Bronchial epithelial cell (primary cell): ENCODE measurements at places on chromosomes 5 and 9. TPM values are rescaled to one million over a fixed set of nuclear protein-coding genes. Genes with fewer than 3 reads are reported as not detected.

Gene GRAMD2B
- total RNA-seq: 9.2 and 12.0 TPM in 2 replicates

Gene PCSK1
- total RNA-seq: under 0.01 TPM in 1 of 2 replicates, not detected in the other

Gene CARTPT
- not detected in 2 replicates for total RNA-seq

- DNase-seq: peak; percentile 33
Observed at GRCh38 chr9:35859310-35859989, 10.8 kb downstream of the OR13J1 start.

Gene HK3
- under 0.01 TPM in 1 of 2 replicates, not detected in the other for total RNA-seq

DNA sequence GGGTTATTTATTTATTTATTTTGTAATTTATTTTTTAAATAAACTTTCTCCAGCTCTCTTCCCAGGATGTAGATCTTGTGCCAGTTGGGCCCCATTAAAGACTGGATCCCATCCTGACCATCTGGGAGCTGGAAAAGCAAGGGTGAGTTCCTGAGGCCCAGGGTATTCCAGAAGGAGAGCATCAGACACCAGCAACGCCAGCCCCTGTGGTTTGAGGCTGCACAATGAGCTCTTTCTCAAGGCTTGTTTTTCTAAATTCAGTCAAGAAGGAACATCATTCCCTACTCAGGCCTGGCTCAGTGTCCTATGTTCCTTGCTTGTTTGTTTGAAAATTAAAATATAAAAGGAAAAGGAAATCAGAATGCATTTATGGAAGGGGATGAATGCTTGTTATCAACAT, 313.3 kb downstream of the EBF1 start:
- no peak for DNase-seq

- DNase-seq: no peak
Observed at GRCh38 chr5:167908606-167909005, 382.8 kb upstream of the WWC1 start.

DNA sequence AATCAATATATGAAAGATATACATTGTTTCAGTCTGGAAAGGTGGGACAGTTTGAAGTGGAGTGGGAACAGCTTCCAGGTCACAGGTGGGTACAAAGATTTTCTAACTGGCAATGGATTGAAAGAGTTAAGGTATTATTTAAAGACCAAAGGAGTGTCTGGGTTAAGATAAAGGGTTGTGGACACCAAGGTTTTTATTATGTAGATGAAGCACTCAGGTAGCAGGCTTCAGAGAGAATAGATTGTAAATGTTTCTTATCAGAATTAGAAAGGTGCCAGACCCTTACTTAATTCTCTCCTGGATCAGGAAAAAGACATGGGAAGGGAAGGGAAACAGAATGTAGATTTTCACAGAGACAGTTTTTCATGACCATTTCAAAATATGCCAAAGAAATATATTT, 1174.8 kb downstream of the MAT2B start:
- DNase-seq: no peak

- DNase-seq: no peak
Observed at GRCh38 chr9:21996858-21997257, 2.3 kb downstream of the CDKN2B-AS1 start.

- no peak for DNase-seq
Observed at GRCh38 chr9:88605512-88606362, 70.8 kb downstream of the NXNL2 start.

Gene PCDHB4
- total RNA-seq: 0.13 TPM in 1 of 2 replicates, not detected in the other

DNA sequence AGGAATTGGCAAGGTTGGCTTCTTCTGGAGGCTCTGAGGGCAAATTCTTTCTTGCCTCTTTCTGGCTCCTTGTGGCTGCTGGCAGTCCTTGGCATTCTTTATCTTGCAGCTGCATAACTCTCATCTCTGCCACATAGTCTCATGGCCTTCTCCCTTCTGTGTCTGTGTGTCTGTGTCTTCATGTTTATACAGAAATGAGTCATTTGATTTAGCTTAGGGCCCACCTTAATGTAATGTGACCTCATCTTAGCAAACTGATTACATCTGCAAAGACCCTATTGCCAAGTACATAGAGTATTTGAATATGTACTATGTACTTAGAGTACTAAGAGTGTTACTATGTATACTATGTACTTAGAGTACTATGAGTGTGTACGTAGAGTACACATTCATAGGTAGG, 122.5 kb downstream of the RFK start:
- peak; percentile 27 for DNase-seq

GRCh38 chr5:136296846-136297245, 68.5 kb downstream of the TRPC7 start:
- no peak for DNase-seq

DNA sequence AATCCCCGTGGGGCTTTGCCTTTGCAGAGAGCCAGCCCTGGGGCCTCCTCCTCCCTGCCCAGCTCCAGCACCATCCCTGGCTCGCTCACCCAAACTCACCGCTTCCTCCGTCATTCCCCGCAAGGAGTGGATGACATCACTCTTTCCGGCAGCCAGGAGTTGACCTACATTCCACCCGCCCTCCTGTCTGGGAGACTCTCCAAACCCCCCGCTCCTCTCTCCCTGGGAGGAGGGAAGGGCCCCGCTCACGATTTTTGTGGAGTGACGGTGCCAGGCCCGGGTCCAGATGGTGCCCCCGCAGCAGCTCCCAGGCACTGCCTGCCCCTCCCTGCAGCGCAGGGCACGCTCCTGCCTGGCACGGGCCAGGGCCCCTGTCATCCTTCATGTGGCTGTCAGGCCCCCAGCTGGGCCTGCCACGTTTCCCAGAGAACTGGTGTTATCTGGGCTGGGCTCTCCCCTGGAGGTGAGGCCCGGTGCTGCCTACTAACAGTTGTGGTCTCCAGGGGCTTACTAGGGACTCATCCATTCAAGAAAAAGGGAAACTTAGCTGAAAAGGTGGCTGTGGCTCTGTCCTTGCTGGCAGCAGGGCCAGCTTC, 52.3 kb downstream of the NTNG2 start:
- DNase-seq: peak; percentile 83

- DNase-seq: no peak
Observed at GRCh38 chr9:118268046-118268445, 563.8 kb downstream of the TLR4 start.

DNA sequence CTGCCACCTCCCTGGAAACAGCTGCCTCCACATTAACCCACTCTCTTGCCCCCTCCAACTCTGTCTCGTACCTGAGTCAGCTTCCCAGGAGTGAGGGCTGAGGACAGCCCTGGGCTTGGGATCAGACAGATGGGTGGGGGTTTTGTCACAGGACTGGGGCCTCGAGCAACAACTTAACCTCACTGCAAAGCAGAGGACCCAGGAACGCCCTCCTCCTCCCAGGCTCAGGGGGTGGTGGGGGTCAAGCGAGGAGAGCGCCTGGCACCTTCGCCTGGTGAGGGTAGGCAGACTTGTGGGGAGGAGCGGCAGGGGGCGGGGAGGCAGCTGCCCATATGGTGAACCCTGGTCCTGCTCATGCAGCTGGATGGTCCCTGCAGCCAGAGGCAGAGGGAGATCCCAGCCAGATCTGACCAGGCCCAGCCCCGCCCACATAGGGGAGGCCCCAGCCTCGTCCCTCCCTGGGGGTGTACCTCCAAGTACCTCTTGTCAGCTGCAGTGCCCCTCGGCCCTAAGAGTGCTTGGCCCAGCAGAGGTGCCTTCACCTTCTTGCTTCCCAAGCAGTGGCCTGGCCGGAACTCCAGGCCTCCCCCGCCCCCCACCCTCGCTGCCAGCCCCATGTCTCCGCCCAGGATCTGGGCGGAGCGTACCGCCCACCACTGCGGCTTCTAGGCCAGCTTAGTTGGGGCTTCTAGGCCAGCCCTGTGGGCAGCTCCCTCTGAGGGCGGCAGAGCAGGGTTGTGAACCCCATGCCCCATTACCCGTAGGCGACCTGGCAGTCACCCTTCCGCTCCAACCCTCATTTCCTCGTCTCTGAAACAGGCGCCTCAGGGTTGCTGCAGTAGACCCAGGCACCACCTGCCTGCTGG, at the start of gene SARDH:
Gene SARDH, minus strand, starts transcription at position 579 of the 866 bp plus-strand sequence. CDS start 4,179 bp downstream, outside the sequence.
- DNase-seq: no peak

Gene GALNT12
- 1.0 and 2.6 TPM in 2 replicates for total RNA-seq

Gene IRX2
- 11.3 and 14.0 TPM in 2 replicates for total RNA-seq

- no peak for DNase-seq
Observed at GRCh38 chr5:56164376-56164775, 68.8 kb downstream of the ANKRD55 start.

Gene GPRIN1
- total RNA-seq: 1.6 and 2.8 TPM in 2 replicates

DNA sequence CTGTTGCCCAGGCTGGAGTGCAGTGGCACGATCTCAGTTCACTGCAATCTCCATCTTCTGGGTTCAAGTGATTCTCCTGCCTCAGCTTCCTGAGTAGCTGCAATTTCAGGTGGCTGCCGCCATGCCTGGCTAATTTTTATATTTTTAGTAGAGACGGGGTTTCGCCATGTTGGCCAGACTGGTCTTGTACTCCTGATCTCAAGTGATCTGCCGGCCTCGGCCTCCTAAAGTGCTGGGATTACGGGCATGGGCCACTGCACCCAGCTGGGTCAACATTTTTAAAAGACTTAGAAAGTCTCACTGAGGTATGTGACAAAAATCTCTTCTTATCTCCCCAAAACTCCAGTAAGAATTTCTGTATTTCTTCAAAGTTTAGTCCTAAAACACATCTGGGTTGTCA, 211.6 kb downstream of the CTNND2 start:
- no peak for DNase-seq

DNA sequence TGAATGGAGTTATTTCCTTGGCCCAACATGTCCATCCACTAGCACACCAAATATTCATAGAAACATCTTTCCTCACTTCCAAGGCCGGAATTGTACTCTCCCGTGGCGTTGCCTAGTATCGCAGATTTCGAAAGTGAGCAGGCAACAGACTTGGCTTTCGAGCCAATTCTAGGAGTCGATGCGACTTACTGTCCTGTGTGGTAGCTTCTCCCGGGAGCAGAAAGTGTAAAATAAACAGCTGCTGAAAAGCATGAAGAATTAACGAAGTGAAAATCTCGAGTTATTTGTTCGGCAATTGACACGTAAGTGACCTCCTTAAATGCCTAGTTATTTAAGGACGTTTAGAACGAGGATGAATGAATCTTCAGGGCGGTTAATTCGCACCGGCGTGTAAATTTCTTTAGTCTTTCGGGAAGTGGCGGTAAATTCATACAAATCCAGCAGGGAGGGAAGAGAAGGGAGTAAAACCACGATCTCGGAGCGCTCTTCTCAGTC, 449 bp upstream of the PCSK5 start:
- DNase-seq: peak; percentile 64

DNA sequence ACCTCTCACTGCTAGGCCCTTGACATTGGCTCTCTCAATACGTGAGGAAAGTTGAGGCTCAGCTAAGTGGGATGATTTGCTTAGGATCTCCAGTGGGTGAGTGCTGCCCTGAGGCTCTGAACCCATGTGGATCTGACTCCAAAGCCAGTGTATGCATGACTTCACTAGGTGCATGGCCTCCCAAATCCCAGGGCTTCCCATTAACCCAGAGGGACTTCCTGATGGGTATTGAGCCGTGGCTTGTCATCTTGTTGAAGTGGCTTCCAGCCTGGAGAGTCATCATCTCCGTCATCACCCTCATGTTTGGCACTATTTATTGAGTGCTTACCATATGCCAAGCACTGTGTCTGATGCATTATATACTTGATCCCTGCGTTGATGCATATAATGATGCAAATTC, 37.3 kb upstream of the TEX48 start:
- DNase-seq: peak; percentile 78

Gene IGIP
- total RNA-seq: 5.3 and 5.9 TPM in 2 replicates
